MM.1S (cell line): ENCODE measurements at places on chromosomes 2 and 18.
A peak's percentile ranks its signal among the peaks of the same experiment; 100 is the strongest.

DNA sequence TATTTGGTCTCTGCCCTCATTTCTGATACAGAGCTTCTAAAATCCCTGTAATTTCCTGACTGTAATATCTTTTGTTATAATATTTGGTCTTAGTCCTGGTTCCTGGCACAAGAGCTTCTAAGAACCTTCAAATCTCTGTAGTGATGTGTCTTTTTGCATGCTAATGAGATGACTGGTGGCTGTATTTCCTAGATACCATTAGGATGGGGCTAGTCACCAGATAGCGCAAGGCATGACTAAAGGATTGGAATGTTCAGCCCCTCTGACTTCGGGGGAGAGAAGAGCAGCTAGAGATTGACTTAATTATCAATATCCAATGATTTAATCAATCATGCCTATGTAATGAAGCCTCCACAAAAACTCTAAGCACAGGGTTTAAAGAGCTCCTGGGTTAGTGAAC is 620.8 kb upstream of the ACVR2A start:
- DNase-seq: no peak

GRCh38 chr18:29174891-29175290 is 998.0 kb upstream of the CDH2 start:
- DNase-seq: no peak

DNA sequence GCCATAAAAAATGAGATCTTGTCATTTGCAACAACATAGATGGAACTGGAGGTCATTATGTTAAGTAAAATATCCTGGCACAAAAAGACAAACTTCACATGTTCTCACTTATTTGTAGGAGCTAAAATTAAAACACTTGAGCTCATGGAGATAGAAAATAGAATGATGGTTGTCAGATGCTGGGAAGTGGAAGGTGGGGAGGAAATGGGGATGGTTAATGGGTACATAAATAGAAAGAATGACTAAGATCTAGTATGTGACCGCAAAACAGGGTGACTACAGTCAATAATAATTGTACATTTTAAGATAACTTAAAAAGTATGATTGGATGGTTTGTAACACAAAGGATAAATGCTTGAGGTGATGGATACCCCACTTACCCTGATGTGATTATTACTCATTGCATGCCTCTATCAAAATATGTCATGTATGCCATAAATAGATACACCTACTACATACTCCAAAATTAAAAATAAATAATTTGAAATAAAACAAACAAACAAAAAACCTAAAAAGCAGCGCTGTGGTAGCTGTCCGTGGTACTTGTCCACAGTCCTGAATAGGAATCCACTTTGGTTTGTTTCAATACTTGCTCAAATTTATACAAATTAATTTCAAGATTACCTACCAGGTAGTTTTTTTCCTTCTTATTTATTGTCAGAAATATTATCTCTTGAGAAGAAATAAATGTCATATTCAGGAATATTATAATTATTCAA is 224.5 kb downstream of the DLGAP1 start:
- peak; percentile 8 for DNase-seq

DNA sequence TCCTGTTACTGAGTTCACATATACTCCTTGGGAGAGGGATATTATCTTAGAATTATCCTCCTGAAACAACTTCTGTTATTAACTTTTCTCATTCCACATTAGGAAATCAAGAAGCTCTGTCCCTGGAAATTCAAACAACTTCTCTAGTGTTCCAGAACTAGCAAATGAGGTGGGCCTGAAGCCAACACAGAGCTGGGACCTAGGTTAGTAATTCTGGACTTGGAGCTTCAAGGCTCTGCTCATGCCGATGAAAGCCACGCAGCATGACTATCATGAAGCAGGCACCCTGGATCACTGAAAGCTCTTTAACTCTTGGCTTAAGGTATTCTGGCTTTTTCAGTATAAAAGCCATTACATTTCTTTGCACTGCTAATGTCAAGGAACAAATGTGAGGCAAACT is 242.7 kb downstream of the TGIF1 start:
- no peak for DNase-seq

DNA sequence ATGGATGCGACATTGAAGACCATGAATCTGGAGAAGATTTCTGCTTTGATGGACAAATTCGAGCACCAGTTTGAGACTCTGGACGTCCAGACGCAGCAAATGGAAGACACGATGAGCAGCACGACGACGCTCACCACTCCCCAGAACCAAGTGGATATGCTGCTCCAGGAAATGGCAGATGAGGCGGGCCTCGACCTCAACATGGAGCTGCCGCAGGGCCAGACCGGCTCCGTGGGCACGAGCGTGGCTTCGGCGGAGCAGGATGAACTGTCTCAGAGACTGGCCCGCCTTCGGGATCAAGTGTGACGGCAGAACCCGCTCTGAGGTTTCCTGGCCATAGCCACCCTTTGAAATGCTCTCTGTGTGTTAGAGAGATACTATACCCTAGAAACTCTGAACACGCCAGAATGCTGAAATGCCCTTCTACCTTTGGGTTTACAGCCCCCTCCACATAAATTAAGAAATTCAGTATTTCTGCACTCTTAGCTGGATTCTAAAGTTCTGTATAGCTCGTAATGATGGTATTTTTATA is 659 bp downstream of the CHMP1B start:
- DNase-seq: peak; percentile 21

- DNase-seq: peak; percentile 82
Observed at GRCh38 chr18:65788373-65788772, 37.6 kb downstream of the CDH7 start.

DNA sequence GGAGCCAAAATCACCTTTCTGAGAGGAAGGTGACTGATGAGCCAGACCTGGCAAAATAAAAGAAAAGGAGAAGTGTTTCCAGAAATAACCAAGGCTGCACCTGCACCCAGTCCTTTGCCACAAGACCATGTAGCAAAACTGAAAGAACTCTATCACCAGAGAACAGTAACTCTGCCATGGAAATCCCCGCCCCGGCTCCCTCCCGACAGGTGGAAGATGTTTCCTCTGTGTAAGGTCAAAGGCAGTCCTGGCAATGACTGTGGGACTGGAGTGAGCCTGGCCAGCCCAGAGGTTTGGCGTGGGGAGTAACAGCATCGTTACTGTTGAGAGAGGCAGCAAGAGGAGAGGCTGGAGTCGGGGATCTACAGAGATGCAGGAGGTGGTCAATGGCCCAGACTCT is 42.3 kb downstream of the SPRED2 start:
- DNase-seq: peak; percentile 96
